SK-MEL-5 (cell line): ENCODE measurements at places on chromosomes 2 and 18. TPM values are rescaled to one million over a fixed set of nuclear protein-coding genes. Genes with fewer than 3 reads are reported as not detected.

DNA sequence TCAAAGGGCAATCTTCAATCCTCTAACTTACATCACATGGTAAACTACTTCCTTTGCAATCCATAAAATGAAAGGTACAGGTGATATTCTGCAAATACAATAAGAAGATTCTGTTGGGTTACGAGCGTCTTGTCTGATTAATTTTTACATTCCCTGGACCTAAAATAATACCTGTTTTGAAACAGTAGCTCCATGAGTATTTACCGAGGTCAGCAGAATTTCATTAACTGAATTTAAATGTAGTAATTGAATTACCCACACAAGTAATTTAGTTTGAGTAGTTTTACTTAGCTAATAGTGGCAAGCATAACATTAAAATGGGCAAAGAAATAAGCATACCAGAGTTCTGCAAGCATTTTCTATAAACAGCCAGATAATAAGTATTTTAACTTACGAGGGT, 652.0 kb downstream of the DPP10 start:
- DNase-seq = no peak

DNA sequence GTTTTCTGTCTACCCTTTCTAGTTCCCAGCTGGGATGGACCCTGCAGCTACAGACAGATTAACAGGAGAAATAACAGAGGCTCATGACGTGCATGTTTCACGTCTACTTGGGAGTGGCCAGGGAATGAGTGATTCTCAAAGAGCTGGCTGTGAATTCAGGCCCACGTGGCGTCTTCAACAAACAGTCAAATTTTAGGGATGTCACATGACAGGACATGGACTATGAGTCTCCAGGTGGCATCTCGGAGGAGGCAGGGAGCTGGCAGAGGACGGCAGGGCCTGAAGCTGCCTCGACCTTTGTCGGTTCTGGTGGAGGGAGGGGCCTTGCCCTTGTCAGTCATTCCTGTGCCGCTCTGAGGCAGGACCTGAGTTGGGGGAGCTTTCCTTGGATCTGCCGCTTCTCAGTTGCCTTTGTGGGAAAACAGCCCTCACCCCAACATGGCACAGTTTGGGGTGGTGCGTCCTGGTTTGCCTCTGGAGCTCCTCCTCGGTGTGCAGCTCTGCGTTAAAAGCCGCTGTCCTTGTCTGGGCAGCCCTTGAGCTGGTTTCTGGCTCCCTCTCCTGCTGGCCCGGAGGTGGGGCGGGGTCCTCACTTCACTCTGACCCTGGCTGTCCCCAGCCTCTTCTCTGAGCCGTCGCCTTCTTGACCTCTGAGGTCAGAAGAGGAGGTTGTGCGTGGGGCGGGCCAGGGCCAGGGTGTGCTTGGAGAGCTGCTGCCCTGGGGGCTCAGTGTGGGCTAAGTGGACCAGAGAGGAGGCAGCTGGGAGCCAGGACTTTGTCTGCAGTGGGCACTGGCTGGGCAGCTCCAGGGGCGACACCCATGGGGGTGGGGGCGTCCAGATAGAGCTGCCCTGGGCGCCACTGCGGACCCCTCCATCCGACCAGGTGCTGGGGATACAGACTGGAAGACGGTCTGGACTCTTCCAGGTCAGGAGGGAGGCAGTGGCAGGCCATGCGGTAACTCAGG, 12.1 kb upstream of the GAL3ST2 start:
- DNase-seq = peak; percentile 2

GRCh38 chr2:114160263-114160981, 270.5 kb downstream of the ACTR3 start:
- no peak for DNase-seq

Gene SP140
- total RNA-seq = not detected in 2 replicates
